ENCODE measurements at places on chromosomes 11 and 22.

- no peak for DNase-seq
Measured at GRCh38 chr11:17739945-17740338, 5.4 kb downstream of the KCNC1 start.

- DNase-seq: peak; percentile 64
Measured at GRCh38 chr11:612201-612960, 3.4 kb downstream of the IRF7 start.

DNA sequence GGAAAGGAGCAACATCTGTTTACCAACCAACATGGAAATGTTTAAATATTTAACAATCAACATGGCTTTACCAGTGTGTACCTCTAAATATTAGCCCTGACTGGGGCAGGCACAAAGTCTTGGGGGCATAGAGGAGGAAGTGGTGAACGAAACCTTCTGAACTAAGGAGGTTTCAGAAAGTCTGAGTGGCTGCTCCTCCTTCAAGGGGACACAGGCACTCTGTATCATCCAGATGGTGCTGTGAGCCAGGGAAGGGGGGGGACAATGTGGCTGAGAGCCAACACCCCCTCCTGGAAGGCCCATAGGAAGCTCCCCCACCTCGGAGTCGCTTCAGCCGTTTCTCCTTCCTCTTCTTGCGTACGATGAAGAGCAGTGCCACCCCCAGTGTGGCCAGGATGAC, 107.7 kb downstream of the CEP164 start:
- no peak for DNase-seq

GRCh38 chr11:104104664-104105063, 59.3 kb downstream of the PDGFD start:
- DNase-seq: no peak

- DNase-seq: no peak
Measured at GRCh38 chr11:84012171-84012826, 726.1 kb upstream of the CCDC90B start.

DNA sequence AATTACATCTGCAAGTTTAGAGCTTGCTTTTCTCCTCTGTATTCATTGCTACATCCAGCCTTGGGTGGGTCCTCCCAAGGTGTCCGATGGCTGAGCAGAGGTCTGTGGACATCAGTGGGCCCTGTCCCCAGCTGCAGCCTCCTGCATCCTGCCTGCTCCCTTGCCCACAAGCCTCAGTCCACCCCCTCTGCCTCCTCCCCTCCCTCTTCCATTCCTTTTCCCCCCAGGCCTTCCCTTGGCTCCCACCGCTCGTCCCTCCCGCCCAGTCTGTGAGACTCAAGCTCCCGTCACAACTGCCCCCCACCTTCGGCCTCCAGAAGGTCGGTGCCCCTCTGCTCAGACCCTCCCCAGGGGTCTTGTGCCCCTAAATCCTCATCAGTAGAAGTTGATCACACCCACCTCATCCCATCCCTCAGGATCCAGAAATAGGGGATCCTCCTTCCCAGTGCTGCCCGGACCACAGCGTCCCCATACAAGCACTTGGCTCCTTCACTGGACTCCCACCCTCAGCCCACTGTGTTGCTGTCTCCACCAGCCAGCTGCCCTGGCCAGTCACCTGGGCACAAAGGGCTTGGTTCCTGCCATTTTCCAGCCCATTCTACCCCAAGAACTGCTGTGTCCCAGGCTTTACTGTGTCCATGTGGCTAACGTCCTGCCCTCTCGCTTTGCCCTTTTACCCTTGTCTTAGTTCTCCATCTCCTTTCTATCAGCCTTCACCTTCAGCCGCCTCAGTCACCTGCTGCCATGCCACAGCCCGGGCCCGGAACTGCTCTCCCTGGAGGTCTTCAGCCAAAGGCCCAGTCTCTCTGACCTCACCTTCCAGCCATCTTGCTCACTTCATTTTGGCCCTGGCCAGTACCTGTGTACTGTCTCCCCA, 2.2 kb upstream of the OMP start:
- no peak for DNase-seq

- DNase-seq: peak; percentile 89
Measured at GRCh38 chr22:46006379-46007002, 29.5 kb upstream of the WNT7B start.

DNA sequence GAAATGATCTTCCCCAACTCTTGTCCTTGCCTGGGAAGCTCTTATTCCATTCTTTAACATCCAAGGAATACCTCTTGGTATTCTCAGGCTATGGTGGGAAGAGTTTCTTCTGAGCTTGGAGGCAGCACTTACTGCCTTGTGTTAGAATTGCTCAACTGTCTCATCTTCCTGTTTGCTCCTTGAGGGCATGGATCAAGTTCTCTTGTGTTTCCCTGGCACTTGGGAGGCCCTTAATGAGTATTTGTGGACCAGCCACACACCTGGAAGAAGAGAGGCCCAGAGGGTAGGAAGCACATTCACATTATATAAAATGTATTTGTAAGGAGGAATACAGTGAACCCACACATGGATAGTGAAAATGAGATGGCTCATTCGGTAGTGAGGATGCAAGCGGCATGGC, 3.4 kb upstream of the SORL1-AS1 start:
- no peak for DNase-seq

- DNase-seq: no peak
Measured at GRCh38 chr22:30234786-30235470, 11.6 kb downstream of the LIF start.

DNA sequence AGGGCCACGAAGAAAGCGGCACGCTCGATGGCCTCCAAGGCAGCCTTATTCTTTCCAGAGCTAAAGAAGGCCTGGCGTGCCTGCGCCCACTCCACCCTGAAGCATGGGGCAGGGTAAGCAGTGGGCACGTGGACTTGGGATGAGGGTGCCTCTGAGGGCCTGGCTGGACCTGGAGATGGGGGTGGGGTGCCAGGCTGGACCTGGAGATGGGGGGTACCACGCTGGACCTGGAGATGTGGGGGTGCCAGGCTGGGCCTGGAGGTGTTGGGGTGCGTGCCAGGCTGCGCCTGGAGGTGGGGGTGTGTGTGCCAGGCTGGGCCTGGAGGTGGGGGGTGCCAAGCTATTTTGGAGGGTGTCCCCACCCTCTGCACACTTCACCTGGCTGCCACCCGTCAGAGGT, 5.3 kb downstream of the CPT1B start:
- no peak for DNase-seq

DNA sequence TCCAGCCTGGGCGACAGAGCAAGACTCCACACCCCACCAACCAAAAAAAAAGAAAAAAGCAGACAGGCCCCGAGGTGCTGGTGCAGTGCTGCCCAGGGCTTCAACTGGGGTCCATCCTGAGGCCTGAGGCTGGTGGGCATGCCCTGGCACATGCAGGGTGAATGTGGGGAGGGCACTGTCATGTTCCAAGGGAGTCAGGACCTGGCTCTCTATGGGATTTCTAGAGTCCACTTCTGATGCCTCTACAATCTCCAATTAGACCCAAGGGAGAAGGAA, 10.1 kb downstream of the CENPM start:
- DNase-seq: no peak

DNA sequence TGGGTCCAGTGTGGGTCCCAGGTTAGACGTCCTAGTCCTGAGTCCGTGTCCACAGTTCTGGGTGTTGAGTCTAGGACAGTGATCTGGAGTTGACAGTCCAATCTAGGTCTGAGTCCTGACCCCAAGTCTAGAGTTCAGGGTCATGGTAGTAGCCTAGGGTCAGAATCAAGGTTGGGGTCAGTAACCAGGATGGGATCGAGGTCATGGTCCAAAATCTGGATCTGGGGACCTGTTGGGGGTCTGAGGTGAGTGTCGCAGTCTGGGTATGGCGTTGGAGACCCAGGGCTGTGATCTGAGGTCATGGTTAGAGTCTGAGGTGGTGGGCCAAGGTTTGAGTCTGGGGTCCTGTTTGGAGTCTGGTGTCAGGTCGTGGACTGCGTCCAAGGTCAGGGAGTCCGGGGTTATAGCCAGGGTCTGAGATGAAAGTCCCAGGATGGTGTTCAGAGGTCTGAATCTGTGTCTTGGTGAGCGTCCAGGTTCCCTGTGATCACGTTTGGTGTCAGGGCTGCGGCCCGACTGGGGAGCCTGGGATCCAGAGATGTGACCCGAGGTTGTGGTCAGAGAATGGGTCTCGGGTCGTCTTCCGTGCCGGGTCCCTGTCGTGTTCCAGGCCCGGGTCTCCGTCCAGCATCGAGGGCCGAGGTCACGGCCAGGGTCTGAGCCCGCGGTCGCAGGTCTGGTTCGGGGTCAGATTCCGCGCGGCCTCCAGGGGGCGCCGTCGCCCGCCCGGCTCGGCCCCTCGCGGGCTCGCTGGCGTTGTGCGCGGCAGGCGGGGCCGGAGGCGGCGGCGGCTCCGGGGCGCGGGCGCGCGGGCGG, 432 bp upstream of the GRK2 start:
- DNase-seq: peak; percentile 79

DNA sequence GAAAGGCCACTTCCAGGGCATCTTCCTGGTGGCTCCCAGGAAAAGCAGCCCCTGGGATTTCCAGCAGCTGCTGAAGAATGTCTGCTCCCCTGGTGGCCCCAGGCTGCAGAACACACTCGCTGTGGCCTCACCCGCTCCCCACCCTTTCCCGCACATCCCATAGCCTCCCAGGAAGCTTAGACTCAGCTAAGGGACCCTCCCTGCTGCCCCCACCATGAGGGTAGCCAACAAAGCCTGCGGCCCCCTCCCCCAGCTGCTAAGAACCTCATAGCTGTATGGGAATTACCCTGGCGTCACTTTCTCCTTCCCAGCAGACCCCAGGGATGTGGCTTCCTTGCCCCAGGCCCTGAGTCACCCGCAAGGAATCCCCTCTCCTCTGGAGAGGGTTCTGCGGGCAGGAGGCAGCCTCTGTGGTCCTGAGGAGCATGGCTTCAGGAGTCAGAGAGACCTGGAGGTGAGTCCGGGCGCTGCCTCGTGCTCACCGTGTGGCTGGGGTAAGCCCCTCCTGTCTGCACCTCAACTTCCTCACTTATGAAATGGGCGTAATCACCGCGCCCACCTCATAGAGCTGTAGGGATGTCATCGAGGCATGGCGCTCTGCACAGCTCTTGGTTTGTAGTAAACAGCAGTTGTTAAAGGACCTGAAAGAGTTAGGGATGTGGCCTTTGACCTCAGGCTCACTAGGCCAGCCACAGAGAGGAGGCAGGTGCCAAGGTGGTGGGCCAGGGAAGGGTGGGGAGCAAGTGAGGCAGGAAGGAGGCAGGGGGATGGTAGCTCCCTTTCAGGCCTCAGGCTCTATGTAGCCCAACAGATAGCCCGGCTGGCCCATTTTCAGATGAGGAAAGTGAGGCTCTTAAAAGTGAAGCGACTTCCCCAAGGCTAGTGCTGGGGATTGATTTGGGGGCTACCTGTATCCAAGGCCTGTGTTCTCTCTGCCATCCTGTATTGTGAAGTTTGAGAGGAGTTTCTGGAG, 71.2 kb downstream of the LRRC32 start:
- DNase-seq: no peak

DNA sequence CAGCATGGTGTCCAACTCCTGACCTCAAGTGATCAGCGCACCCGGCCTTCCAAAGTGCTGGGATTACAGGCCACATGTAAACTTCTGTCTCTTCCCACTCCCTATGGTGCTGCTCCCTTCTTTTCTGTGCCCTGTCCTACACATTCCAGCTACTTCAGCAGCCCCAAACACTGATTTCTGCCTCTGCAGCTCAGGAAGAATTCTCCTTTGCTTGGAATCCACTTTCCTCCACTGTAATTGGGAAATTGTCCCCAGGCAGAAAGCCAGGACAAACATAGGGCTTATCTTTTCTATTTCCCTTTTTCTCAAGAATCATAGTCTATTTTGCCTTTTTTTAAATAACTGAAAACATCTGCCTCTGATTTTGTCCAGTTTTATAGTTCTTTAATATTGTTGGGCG, 21.3 kb upstream of the DRG1 start:
- DNase-seq: no peak

GRCh38 chr22:30989474-30989873, 20.4 kb downstream of the TUG1 start:
- peak; percentile 82 for DNase-seq

DNA sequence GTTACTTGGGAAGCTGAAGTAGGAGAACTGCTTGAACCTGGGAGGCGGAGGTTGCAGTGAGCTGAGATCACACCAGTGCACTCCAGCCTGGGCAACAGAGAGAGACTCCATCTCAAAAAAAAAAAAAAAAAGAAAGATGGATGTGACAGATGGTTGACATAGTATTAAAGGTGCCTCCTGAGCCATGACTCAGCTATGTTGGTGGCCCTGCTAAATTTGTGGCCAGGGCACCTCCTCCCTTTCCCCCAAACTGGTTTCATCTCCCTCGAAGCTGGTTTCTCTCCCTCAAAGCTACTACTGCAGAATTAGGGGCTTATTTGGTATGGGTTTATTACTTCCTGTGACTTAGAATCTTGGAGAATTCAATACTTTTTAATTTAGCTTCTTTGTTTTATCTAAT, 31.5 kb downstream of the SDHD start:
- no peak for DNase-seq

DNA sequence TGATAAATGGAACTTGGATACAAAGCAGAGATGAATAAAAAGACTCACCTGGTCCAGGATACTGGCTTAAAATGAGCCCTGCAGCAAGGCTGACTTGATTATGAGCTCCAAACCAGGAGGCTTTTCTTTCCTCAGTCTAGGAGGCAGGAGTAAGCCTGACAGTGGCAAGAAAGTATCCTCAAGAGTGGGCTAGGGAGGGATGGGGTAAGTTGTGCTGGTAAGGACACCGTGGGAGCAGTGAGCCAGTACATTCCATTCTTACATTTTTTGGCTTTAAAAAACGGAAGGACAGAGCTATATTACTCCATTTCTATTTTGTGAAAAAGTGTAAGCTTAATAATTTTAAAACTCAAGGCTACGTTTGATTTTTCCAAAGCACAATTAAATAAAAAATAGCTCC, 187.1 kb upstream of the DDI1 start:
- no peak for DNase-seq

- no peak for DNase-seq
Measured at GRCh38 chr11:17691976-17692375, 27.4 kb upstream of the MYOD1 start.

GRCh38 chr22:26890870-26891269, 233.5 kb downstream of the MIAT start:
- no peak for DNase-seq

- DNase-seq: no peak
Measured at GRCh38 chr11:116234989-116235568, 537.7 kb downstream of the BUD13 start.

GRCh38 chr11:96388891-96389719, 607 bp downstream of the CCDC82 start:
- DNase-seq: no peak
